ENCODE measurements at places on chromosomes 16 and 17.

- no peak for DNase-seq
Observed at GRCh38 chr16:28192806-28193529, 18.8 kb downstream of the XPO6 start.

GRCh38 chr17:50832864-50833381, 2.5 kb upstream of the WFIKKN2 start:
- no peak for DNase-seq

GRCh38 chr16:85909932-85910853, 11.2 kb downstream of the IRF8 start:
- no peak for DNase-seq

DNA sequence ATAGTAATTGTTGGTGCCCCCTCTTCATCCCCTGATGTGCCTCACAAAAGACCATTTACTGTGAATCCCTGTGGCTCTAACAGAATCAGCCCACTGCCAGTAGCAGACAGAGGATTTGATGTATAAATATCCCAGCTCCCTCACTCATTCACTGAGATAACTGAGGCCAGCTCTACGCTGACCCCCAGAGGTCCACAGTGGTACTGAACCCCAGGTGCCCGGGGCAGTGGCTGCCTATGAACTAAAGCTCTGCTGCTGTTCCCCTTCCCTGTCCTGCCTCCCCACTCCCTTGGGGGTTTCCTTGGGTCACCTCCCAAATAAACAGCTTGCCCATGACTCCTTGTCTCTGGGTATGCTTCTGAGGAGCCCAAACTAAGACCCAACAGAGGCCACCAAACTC, 295.8 kb downstream of the FOXL1 start:
- peak; percentile 32 for DNase-seq

DNA sequence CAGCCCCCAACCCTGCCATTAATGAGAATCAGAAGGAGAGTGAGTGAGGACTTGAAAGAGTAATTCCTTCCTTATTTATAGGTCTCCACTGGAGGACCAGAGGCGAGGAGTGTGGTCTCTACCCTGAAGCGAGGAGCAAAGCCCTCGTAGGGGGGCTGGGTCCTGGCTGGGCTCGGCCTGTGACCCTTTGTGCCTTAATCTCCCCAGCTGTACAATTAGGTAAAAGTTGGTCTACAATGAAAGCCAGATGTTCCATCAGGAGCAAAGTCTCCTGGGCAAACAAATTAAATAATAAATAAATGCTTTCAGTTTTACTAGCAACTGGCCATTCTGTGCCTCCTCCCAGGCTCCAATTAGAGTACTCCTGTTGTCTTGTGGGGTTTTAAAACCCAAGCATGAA, 523.5 kb upstream of the SALL1 start:
- no peak for DNase-seq

DNA sequence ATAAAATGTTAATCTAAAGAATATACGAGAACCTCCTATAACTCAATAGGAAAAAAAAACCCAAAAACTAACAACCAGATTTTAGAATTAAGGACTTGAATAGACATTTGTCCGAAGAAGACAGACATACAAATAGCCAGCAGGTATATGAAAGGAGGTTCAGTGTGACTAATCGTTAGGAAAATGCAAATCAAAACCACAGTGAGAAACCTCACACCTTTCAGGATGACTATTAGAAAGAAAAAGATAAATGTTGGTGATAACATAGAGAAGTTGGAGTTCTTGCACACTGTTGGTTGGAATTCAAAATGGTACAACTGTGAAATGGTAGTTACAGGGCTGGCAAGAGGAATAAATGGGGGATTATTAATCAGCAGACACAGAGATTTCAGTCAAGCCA, 339.0 kb downstream of the TMEM114 start:
- DNase-seq = no peak

DNA sequence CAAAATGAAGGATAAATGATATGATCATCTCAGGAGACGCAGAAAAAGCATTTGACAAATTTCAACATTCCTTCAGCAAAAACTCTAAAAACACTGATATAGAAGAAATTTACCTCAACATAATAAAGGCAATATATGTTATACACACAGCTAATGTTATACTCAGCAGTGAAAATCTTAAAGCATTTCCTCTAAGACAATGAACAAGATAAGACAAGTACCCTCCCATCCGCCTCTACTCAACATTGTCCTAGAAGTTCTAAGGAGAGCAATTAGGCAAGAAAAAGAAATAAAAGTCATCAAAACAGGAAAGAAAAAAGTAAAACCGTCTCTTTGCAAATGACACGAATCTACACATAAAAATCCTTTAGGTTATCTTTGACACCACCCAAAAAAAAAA, 1432.8 kb downstream of the CDH11 start:
- DNase-seq = no peak

- DNase-seq = peak; percentile 36
Observed at GRCh38 chr16:48129926-48130325, 25.9 kb downstream of the ABCC12 start.

- DNase-seq = no peak
Observed at GRCh38 chr16:60771138-60771537, 1265.1 kb downstream of the CDH8 start.

DNA sequence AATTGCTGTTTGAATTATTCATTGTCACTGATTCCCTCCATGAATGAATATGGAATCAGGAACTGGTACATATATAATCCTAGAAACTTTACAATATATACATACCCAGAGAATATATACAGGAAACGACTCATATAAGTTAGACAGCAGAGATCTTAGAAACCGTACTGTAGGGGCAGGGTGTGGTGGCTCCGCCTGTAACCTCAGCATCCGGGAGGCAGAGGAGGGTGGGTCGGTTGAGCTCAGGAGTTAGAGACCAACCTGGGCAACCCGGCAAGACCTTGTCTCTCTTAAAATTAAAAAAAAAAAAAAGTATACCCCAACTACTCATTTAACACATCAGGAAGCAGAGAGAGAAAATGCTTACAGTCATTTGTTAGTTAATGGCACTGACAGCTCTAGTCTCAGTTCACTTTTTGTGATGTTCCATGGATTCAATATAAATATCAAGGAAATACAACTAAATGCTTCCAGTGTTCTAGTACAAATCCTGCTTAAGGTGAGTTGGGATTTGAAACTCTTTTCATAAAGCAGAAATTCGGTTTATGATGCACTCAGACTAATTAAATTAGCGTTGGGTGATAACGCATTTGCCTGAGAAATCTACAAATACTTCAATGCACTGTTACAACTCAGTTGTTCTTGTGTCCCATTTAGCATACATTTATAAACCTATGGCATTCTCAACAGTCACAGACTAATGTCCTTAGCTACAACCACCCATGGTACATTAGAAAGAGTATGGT, 5.6 kb downstream of the GLG1 start:
- no peak for DNase-seq

DNA sequence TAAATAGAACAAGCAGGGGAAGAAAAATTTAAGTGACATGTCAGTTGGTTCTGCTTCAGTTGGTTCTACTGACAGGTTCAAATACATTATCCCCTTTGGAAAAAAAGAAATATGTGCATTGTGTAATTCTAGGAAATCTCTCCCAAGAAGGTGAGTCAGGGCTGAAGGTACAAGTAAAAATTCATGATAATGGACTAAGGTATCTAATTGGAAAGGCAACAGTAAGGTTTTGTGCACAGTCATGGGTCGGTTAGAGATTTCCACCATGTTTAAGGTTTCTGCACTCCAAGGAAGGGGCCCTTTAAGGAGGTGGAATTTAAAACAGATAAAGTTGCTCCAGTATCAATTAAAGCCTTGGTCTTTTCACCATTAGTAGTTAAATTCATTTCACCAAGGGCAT, 17.9 kb upstream of the B4GALNT2 start:
- DNase-seq = no peak

GRCh38 chr17:18858567-18859245, 775 bp downstream of the PRPSAP2 start:
- DNase-seq = no peak

GRCh38 chr17:55728833-55729232, 6.2 kb upstream of the TMEM100 start:
- DNase-seq = no peak

GRCh38 chr17:57440522-57441269, 184.4 kb downstream of the MSI2 start:
- peak; percentile 91 for DNase-seq

DNA sequence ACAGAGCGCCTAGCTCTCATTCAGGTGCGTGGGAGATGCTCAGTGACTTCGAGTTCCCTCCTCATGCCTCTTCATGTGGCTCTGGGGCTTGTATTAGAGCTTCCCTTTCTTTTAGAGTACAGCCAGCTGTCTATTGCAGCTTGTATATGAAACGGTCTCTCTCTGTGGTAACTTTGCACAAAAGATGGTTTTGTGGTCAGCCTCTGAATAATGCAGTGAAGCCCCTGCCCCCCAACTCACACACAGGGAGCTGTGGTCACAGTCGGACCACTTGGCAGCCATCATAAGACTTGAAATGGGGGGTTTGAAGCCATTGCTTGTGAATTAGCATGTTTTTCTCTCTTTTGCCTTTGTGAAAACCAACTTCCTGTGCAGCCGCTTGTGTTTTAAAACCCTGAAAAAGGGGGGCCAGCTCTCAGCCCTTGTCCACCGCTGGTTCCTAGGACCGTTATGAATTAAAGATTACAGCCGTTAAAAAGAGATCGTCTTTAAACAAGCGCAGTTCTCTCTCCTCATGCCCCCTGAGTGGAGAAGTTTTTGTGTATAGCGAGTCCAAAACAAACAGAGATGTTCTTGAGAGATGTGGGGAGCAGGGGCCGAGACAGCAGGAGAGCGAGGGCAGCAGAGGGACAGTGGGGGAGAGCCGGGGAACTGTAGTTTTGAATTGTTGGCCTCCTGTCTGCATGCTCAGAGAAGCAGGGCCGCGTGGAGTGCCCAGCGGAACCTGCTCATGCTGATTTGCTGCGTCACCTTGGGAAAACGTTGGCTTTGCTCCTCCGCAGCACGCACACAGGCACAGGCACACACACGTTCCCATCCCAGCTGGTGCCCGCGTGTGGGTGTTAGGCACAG, 199.0 kb downstream of the MSI2 start:
- DNase-seq = no peak

- no peak for DNase-seq
Observed at GRCh38 chr16:68274441-68274840, 10.1 kb downstream of the SLC7A6 start.

GRCh38 chr16:49194537-49195236, 87.0 kb downstream of the CBLN1 start:
- no peak for DNase-seq

GRCh38 chr16:81808933-81809480, 29.9 kb downstream of the PLCG2 start:
- DNase-seq = no peak

- DNase-seq = no peak
Observed at GRCh38 chr17:81954131-81955057, 6.6 kb downstream of the NOTUM start.

Data from fibroblast of mammary gland (primary cell).